Liver (tissue), 10 donors: ENCODE measurements at places on chromosomes 6 and 20. TPM values are rescaled to one million over a fixed set of nuclear protein-coding genes. Genes with fewer than 3 reads are reported as not detected.
A peak's percentile ranks its signal among the peaks of the same experiment; 100 is the strongest.

GRCh38 chr6:153062516-153062915, 60.0 kb upstream of the MTRF1L start:
- no peak overlapping the region for H3K27ac ChIP-seq
- H3K27me3 ChIP-seq: no peaks in the 10 kb centered on the region
- no peak overlapping the region for H3K4me3 ChIP-seq
- no peaks in the 10 kb centered on the region for H3K36me3 ChIP-seq
- DNase-seq: no peak

DNA sequence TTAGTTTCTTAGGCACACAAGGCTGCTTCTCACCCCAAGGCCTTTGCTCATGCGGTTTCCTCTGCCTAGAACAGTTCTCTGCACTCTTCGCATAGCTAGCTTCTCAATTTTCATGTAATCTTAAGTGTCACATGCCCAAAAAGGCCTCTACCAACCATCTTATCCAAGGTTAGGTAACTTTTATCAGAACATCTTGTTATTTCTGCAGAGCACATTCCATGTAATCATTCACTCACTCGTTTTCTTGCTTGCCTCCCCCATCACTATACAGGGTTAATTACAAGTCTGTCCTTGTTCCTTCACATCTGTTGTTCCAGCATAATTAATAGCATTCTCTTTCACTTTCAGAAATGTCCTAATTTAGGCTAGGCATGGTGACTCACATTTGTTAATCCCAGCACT, 53.8 kb downstream of the NCOA6 start:
- peaks cover 23% of the 10 kb centered on the region for H3K36me3 ChIP-seq
- DNase-seq: no peak
- no peaks in the 10 kb centered on the region for H3K4me1 ChIP-seq

DNA sequence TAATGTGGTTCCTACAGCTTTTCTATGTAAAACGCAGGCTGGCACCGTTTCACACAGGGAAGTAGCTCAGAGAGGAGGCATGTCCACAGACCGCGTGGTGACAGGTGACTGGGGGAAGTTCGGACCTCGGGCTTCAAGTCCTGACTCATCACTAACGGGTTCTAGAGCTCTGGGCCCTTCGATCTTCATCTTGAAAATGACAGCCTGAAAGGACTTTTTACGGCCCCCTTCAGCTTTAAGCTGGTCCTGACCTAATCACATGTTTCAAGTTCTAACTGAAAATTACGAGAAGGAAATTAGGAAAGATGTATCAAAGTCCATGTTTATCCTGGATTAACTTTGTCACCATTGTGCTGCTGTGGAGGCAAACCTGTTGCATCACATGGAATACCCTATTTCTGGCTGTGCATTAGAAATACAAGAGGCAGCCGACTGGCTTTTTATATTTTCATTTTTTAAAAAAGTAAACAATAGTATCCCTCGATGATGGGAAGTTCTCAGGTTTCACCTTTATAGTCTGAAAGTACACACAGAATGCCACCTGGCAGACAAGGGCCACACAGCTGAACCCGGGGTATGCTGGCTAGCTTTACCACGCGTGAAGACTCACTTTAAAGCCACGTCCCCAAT, 2.0 kb downstream of the MAN1A1 start:
- H3K4me1 ChIP-seq: peaks cover 42% of the 10 kb centered on the region
- no peaks in the 10 kb centered on the region for H3K36me3 ChIP-seq
- no peak for DNase-seq
- peak overlapping the region; percentile 97 for H3K27ac ChIP-seq
- H3K4me3 ChIP-seq: peak overlapping the region; percentile 89
- no peaks in the 10 kb centered on the region for H3K27me3 ChIP-seq

GRCh38 chr20:18567739-18568091, 483 bp downstream of the SMIM26 start:
- H3K27me3 ChIP-seq: no peaks in the 10 kb centered on the region
- peaks cover 2% of the 10 kb centered on the region for H3K4me1 ChIP-seq
- DNase-seq: no peak
- H3K27ac ChIP-seq: peak overlapping the region; percentile 71
- peaks cover 5% of the 10 kb centered on the region for H3K36me3 ChIP-seq

DNA sequence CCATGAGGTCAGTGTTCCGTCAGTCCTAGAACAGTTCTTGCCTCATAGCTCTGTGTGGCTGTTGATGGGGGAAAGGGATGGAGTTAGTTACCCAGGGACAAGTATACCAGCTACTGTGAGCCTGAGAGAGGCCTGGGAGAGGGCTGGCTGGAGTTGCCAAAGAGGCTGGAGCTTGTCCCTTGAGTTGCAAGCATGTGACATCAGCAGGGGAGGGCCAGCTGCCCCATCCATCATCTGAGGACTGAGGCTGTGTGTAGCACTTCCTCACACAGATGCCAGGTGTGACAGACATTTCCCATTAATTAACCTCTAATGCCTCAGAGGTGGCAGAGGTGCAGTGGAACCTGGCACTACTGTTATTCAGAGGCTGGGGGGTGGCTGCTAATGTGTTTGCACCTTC, 131.6 kb downstream of the PHACTR3 start:
- DNase-seq: no peak
- H3K4me1 ChIP-seq: no peaks in the 10 kb centered on the region
- H3K36me3 ChIP-seq: no peaks in the 10 kb centered on the region
- no peaks in the 10 kb centered on the region for H3K27me3 ChIP-seq

DNA sequence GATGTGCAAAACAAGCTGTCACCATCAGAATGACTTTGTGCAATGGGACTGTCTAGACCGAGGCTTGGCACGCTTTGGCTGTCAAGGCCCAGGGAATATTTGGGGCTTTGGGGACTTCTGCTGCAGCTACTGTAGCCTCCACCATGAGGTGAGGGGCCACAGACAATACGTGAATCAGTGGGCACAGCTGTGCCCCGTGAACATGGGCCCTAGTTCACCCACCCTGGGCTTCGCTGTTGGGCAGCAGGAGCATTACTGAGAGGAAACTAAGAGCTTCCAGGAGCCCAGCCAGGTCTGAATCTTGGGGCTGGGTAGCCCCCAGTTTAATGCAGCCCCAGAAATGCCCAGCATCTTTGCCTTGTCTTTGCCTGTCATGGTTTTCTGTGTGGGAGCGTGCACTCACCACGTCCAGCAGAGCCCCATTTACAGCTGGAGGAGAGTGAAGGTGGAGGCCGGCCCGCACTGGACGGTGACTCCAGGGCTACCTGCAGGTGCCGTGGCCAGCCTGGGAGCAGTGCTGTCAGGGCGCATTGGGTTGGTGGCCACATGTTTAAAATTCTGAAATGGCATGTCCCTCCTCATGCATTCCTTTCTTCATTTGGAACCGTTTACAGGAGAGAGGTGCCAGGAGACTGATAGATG, 34.7 kb downstream of the DUSP22 start:
- no peaks in the 10 kb centered on the region for H3K36me3 ChIP-seq
- no peak overlapping the region for H3K27ac ChIP-seq
- H3K27me3 ChIP-seq: no peaks in the 10 kb centered on the region

Gene PDYN
- polyA plus RNA-seq: not detected

GRCh38 chr6:112639391-112639831, 292.3 kb downstream of the RFPL4B start:
- H3K4me3 ChIP-seq: no peak overlapping the region
- H3K36me3 ChIP-seq: no peaks in the 10 kb centered on the region
- no peaks in the 10 kb centered on the region for H3K27me3 ChIP-seq
- no peak for DNase-seq

- no peaks in the 10 kb centered on the region for H3K4me1 ChIP-seq
- no peak overlapping the region for H3K4me3 ChIP-seq
Measured at GRCh38 chr20:57652606-57653545, 32.6 kb upstream of the ZBP1 start.

DNA sequence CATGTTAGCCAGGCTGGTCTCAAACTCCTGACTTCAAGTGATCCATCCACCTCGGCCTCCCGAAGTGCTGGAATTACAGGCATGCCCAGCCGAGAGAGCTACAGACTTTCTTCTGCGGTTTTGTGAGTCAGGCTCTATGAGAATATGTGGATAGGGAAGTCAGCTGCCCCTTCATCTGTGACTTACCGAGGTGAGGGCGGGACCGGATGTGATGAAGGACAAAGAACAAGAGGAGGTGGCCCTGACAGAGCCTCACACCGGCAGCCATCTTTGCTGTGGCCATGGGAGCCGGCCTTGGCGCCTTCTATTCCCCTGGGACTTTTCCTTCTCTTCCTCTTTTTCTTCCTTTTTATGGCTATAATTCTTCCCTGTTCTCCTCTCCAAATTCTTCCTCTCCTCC, 67.0 kb downstream of the IYD start:
- no peaks in the 10 kb centered on the region for H3K27me3 ChIP-seq
- H3K4me3 ChIP-seq: no peak overlapping the region
- DNase-seq: no peak
- no peaks in the 10 kb centered on the region for H3K36me3 ChIP-seq

Gene TAAR5
- polyA plus RNA-seq: not detected

Gene TMEM151B
- polyA plus RNA-seq: not detected

Gene RUNX2
- polyA plus RNA-seq: 1.5 TPM

Gene BRPF3
- 12.5 TPM for polyA plus RNA-seq

Gene LY6G6F
- polyA plus RNA-seq: not detected

DNA sequence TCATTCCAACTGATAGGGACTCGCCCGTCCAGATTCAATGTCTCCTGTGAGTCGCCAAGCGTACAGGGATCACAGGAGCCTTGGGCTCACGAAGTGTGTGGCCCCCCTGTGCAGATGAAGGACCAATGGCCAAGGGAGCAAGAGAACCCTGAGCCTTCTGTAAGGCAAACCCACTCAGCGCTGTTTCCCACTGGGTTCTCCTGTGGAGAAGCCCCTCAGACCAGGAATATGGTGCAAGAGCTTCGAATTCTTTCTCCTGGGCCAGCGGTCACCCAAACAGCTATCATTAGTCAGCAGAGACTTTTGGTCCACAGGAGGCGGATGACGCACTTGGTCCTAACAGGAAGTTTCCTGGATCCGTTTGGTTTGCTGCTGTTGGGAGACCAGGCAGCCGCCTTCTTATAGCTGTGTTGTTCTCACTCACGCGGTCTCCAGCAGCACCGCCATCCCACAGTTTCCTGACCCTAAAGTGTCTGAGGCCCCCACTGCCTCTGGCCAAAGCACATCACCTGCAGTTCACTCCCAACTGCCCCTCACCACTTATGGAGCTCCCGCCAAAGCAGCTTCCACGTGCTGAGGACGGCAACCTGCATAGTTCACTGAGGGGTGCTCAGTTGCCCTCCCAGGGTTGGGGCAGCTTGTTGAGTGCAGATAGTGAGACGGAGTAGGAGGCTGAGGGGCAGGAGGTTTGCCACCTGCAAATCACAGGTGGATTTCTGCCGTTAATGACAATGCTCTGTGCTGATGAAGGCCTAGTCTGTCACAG, 268.6 kb downstream of the ERMARD start:
- no peaks in the 10 kb centered on the region for H3K27me3 ChIP-seq
- no peak for DNase-seq
- no peak overlapping the region for H3K4me3 ChIP-seq
- H3K36me3 ChIP-seq: no peaks in the 10 kb centered on the region
- H3K4me1 ChIP-seq: peaks cover 4% of the 10 kb centered on the region
- no peak overlapping the region for H3K27ac ChIP-seq

Gene ENPP4
- 3.6 TPM for polyA plus RNA-seq

Gene RTN4IP1
- 4.3 TPM for polyA plus RNA-seq

- no peaks in the 10 kb centered on the region for H3K27me3 ChIP-seq
- H3K4me3 ChIP-seq: no peak overlapping the region
- no peaks in the 10 kb centered on the region for H3K36me3 ChIP-seq
- DNase-seq: no peak
- H3K27ac ChIP-seq: no peak overlapping the region
- H3K4me1 ChIP-seq: peaks cover 3% of the 10 kb centered on the region
Measured at GRCh38 chr6:111841822-111842221, 31.4 kb downstream of the FYN start.

- H3K4me1 ChIP-seq: peaks cover 3% of the 10 kb centered on the region
- H3K27ac ChIP-seq: peak overlapping the region; percentile 82
- no peaks in the 10 kb centered on the region for H3K27me3 ChIP-seq
- no peak for DNase-seq
- H3K36me3 ChIP-seq: peaks cover 3% of the 10 kb centered on the region
- peak overlapping the region; percentile 3 for H3K4me3 ChIP-seq
Measured at GRCh38 chr20:33664085-33664761, 2.1 kb downstream of the C20orf144 start.

- H3K4me1 ChIP-seq: peaks cover 10% of the 10 kb centered on the region
- H3K27ac ChIP-seq: no peak overlapping the region
- no peak for DNase-seq
- no peaks in the 10 kb centered on the region for H3K27me3 ChIP-seq
Measured at GRCh38 chr6:112205427-112206109, 48.8 kb downstream of the LAMA4 start.

DNA sequence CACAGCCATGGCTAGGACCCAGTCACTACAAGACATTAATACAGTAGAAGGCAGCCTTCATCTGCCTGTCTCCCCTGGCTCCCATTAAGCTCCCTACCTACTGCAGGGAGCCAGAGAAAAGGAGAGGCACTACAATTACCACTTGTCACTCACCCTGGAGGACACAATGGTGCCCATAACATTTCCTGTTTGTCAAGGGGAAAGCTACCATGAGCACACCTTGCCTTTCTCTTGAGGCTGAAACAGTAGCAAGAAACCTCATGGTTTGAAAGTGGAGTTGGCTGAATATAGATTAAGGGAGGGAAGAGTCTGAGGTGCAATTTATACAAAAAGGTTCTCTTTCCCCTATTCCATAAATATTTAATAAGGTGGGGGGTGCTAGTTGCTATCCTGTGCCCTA, 27.9 kb downstream of the STK38 start:
- peaks cover 10% of the 10 kb centered on the region for H3K36me3 ChIP-seq
- H3K27me3 ChIP-seq: no peaks in the 10 kb centered on the region
- DNase-seq: no peak
- H3K4me3 ChIP-seq: no peak overlapping the region
- H3K27ac ChIP-seq: no peak overlapping the region
- H3K4me1 ChIP-seq: peaks cover 31% of the 10 kb centered on the region

DNA sequence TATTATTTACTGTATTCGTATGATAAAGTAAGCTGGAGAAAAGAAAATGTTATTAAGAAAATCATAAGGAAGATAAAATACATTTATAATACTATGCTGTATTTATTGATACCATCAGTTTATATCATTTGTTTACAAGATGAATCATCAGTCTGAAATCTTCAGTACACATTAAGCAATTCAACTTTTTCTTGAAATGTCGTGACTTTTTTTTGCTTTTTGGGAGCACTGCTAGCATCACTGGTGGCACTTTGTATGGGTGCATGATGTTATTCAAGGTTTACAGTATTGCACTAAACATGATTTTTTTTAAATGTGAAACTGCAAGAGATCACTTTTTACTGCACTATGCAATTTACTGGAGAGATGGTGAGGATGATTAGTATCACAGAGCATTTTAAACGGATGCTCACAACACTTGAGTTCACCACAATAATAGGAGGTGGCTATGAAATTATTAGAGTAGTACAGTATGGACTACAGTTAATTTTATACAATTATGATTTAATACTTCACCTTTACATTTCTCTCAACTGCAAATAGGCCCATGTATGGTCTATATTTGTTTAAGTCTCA, 85.9 kb downstream of the SNAP25 start:
- H3K36me3 ChIP-seq: no peaks in the 10 kb centered on the region
- H3K27me3 ChIP-seq: no peaks in the 10 kb centered on the region
- H3K4me3 ChIP-seq: no peak overlapping the region
- H3K4me1 ChIP-seq: no peaks in the 10 kb centered on the region
- H3K27ac ChIP-seq: no peak overlapping the region
- DNase-seq: no peak

GRCh38 chr20:20181322-20181721, 129.0 kb downstream of the CFAP61 start:
- H3K4me3 ChIP-seq: no peak overlapping the region
- DNase-seq: no peak
- H3K4me1 ChIP-seq: no peaks in the 10 kb centered on the region
- no peaks in the 10 kb centered on the region for H3K36me3 ChIP-seq

GRCh38 chr20:49751397-49751736, 37.7 kb upstream of the B4GALT5 start:
- no peak overlapping the region for H3K27ac ChIP-seq
- H3K27me3 ChIP-seq: no peaks in the 10 kb centered on the region
- no peak for DNase-seq
- H3K4me1 ChIP-seq: peaks cover 12% of the 10 kb centered on the region
- H3K4me3 ChIP-seq: no peak overlapping the region

Gene UNC5CL
- polyA plus RNA-seq: 4.7 TPM
